Colonic mucosa (tissue), 4 donors: ENCODE measurements at places on chromosomes 2 and 18. TPM values are rescaled to one million over a fixed set of nuclear protein-coding genes. Genes with fewer than 3 reads are reported as not detected.
A peak's percentile ranks its signal among the peaks of the same experiment; 100 is the strongest.

Gene ROCK2
- total RNA-seq: 62.7 TPM

Gene GMCL1
- total RNA-seq: 20.4 TPM

Gene ANKRD29
- total RNA-seq: 1.1 TPM

Gene CFAP65
- 1.6 TPM for total RNA-seq

Gene PDE1A
- total RNA-seq: 3.9 TPM

Gene SPATA3
- not detected for total RNA-seq

Gene VIT
- 0.21 TPM for total RNA-seq

Gene RTP5
- not detected for total RNA-seq

GRCh38 chr2:102796337-102796736, 34.5 kb downstream of the TMEM182 start:
- DNase-seq: no peak

GRCh38 chr18:69840001-69840400, 107.7 kb downstream of the CD226 start:
- DNase-seq: no peak

DNA sequence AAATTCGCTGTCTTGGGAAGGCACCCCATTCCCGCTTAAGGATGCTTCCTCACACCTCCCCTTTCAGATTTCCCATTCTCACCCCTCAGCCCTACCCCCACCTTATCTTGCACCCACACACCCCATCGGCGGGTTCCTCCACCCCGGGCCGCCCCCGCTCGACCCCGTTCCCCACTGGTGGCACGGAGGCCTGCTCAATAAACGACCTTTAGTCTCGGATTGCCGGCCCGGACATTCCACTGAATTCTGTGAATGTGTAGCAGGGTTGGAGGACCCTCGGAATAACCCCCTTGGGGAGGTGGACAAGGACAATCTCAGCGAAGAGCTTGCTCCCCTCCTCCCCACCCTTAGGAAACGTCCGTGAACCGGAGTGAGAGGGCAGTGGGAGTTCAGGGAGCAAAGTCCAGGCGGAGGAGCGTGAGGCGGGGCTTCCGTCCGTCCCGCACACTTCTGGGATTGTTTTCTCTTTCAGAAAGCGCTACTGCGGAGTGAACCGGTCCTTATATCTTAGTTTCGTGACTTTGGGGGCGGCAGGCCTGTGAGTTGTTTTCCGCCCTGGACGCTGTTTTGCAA, 2.8 kb upstream of the LBX2 start:
- DNase-seq: peak; percentile 81

GRCh38 chr2:7826656-7827055, 855.2 kb upstream of the ID2 start:
- DNase-seq: no peak

GRCh38 chr2:9326975-9327374, 96.4 kb downstream of the ITGB1BP1 start:
- no peak for DNase-seq

DNA sequence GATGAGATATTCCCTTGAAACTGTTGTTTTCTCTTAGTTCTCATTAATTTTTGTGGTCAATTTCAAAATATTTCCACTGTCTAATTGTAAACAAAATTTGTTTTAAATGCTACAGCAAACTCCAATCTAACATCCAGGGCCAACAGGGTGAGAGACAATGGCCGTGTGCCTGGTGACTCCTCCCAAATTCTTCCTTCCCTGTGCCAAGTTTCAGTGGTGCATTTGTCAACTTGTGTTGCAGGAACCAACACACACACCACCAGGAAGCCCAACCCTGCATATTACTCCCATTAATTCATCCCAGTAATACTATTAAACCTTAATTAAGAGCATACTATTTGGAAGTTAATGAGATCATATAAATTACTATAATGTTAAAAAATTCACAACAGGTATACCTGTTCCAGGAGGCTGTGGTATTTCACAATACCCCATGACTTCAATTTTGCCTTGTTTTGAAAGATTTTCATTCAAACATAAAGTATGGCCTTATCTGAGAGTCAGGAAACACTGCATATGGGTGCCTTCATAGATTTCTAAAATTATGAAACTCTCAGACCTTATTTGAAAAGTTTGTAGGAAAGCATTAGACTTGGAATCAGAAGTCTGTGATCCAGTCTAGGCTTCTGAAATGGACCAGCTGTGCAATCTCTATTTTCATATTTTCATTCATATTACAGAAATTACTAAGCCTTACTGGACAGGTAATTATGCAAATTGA, 1.1 kb downstream of the SERPINB2 start:
- DNase-seq: no peak

DNA sequence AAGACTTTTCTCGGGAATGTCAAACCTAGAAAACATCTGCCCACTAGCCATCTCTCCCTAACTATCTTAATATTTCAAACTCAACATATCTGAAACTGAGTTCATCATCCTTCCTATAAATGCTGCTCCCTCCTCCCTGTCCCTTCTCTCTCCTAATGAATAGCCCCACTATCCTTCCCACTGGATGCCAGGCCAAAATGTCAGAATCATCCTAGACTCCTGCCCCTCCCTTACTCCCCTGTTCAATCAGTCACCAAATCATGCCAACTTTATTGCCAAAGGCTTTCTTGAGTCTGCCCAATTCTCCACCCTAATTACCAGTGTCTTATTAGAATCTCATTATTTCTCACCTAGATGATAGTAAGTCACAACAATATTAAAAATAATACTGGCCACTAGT, 8.5 kb downstream of the EVA1A start:
- DNase-seq: no peak

GRCh38 chr2:199261936-199262335, 195.8 kb downstream of the SATB2 start:
- no peak for DNase-seq

GRCh38 chr2:10410823-10411437, 37.2 kb downstream of the ODC1 start:
- DNase-seq: no peak

DNA sequence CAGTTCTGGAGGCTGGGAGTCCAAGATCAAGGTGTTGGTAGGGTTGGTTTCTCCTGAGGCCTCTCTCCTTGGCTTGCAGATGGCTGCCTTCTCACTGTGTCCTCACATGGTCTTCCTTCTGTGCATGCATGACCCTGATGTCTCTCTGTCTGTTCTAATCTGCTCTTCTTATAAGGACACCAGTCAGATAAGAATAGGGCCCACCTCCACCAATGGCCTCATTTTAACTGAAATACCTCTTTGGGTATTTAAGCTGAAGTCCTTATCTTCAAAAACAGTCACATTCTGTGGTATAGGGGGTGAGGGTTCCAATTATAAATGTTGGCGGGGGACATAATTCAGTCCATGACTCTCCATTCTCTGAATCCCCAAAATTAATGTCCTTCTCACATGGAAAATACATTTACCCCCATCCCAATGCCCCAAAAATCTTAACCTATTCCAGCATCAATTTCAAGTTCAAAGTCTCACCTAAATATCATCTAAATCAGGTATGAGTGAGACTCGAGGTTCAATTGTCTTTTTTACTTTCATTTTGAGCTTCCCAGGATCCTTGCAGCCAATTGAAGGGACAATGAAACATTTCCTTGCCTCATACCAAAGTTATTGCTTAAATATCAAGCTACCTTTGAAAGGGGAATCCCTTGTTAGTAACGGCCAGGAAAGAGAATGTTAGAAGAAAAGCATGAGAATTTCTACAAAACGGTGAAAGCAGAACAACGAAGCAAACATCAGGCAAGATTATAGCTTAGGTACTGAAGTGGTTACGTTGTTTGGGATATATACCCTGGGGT, 20.6 kb upstream of the CNOT11 start:
- DNase-seq: no peak

DNA sequence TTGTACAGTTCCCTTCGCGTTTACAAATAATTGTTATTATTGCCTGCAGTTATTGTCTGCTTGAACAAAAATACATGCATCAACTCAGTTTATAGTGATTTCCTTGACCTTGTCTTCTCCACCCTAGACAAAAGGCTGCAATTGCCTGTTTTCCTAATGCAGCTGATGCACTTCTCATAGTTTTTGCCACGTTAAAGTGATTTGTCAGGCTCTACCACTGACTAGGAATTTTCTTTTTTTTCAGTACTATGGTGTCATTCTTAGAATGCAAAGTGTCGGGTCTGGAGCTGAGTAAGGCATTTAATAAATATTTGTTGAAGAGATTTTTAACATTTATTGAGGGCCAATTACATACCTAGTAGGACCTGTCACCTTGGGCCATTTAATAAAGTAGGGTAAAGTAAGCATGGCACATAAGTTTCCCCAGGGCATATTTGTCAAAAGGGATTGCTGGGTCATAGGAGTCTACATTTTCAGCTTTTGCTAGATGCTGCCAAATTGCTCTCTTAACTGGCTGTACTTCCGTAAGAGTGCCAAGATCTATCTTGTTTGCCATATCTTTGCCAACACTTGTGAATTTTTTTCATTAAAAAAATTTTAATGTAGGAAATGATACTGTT, 24.1 kb downstream of the ACSL3 start:
- DNase-seq: no peak

GRCh38 chr2:151976945-151977353, 121.9 kb downstream of the CACNB4 start:
- DNase-seq: no peak

DNA sequence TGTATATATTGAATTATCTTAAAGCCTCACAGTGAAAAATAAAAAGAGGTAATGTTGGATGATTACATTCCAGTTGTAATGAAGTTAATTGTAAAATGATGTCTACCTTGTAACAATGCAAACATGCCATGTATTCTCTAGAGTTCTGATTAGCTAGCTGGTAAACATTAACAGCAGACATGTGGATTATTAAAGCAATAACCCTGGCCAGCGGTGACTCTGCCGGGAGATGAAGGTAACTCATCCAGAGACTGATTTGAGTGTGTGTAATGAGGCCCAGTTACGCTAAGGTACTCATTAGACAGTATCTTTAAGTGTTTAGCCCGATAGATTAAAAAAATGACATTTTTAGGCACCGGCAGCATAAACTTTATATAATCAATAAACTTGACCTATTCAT, 79.6 kb upstream of the REV1 start:
- no peak for DNase-seq

DNA sequence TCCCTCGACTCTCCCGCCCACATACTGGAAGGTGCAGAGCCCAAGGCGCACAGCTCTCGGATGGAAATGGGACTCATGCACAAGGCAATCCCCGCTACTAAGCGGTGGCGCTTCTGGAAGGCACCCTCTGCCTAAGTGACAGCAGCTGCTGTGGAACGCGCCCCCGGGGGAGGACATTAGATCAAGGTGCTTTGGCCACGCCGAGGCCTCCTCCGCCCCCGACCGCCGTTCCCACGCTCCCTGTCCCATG, 202 bp downstream of the MCEE start:
- peak; percentile 75 for DNase-seq
